HT1080 (cell line): ENCODE measurements at places on chromosomes 1 and 21. TPM values are rescaled to one million over a fixed set of nuclear protein-coding genes. Genes with fewer than 3 reads are reported as not detected.

The SELE gene
- not detected in 2 replicates for total RNA-seq

The DCST1 gene
- total RNA-seq = 0.17 TPM in 1 of 2 replicates, not detected in the other

DNA sequence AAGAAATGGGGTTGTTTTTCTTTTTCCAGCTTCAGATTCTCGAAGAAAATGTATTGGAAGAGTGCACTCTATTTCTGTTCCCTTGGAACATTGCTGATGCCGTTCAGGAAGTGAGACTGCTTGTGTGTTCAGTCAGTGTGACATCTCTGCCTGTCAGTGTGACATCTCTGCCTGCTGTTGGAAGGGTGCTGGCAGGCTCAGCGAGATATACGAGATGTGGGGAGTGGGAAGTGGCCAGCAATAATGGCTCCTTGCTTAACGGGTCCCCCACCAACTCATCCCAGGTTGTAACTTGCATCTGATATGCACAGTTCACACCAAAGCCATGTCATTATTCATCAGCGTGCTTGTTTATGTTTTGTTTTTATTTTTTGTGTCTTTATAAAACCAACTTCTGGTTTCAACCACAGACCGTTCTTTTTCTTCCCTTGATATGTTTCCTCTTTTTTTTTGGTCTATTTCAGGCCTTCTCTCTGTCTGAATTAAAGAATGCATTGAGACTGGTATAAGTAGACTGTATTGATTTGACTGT lies 145.4 kb downstream of the GALNT2 start:
- no peak for DNase-seq

DNA sequence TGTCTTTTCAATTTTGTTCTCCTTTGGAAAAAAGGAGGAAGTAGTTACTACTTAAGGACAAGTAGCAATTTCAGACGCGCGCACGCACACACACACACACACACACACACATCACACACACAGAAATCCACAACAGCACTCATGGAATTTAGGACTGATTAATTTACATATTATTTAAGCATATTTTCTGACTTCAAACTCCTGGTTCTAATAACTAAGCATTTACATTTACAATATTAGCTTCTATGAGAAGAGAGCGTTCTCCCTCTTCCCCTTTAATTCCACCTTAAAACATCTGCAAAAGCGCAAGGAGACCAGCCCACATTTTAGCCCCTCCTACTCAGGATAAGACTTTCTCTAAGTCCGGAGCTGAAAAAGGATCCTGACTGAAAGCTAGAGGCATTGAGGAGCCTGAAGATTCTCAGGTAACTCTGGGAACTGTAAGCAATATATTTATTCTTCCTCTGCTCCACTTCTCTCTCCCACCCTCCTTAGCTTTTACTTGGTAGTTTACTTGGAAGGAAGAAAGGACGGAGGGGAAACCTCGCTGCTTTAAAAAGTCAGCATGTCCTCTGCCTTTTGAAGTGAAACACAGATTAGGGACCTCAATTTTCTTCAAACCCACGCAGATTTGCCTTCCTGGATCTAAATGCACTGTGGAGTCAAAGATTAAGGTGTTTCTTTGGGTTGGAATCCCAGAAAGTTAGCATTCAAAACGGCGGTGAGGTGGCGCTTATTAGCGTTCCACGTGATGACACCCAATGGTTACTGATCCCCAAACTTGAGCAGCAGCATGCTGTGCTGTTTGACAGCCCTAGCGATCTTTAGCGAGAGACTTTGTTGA lies at the start of gene PLA2G4A:
TSS of gene PLA2G4A (plus strand) at position 339 of the 844 bp plus-strand sequence. CDS start 25,406 bp downstream, outside the sequence.
- peak; percentile 20 for DNase-seq

DNA sequence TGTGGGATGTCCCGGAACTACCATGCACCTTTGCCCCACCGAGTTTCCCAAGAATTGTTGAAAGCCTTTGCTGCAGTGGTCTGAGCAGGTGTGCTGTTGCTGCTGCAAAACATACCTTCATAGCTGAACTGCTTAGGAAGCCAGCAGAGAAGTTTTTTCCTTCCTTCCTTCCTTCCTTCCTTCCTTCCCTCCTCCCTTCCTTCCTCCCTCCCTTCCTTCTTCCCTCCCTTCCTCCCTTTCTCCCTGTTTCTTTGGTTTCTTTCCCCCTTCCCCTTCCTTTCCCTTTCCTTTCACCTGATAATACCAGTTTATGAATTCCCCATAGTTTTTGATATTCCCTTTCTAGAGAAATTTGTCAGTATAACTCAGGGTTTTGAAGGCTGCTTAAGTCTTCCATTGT lies 10.8 kb upstream of the SH3D21 start:
- no peak for DNase-seq

DNA sequence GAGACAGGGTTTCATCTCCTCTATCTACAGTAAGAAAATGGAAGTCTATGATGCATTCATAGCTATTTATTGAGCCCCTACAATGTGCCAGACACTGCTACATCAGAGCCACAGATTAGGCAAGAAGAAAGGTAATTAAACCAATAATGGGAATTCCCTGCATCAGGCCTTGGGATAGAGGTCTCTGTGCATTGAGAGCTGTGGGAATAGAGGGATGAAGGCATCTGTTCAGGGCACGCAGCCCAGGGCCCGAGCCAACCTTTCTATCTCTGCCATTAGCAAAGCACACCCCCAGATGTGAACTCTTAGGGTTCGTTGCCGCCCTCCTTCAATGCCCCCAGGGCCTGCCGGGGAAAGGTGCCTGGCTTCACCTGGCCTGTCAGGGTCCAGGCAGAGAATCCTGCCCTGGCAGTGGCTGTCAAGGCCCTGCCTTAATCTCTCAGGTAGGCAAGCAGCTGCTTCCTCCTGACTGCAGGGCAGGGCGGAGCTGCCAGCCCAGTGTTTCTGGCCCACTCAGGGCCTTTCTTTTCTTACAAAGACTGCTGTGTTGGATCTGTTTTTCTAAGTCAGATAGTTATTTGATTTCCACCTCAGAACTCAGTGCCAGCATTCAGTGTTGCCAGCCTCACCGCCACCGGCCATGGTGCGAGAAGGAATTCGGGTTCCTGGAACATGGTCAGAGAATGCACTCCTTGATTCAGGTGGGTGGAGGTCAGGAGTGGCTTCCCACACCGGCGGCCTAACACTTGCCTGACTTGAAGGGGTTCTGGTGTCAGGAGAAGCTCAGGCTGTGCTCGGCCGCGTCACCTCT lies 76.1 kb downstream of the PGM1 start:
- DNase-seq = no peak
